ENCODE measurements at places on chromosomes 5 and 9.

GRCh38 chr5:90437663-90438062, 28.1 kb upstream of the CETN3 start:
- no peak for DNase-seq

- no peak for DNase-seq
Observed at GRCh38 chr5:38944282-38944681, 98.5 kb downstream of the OSMR start.

DNA sequence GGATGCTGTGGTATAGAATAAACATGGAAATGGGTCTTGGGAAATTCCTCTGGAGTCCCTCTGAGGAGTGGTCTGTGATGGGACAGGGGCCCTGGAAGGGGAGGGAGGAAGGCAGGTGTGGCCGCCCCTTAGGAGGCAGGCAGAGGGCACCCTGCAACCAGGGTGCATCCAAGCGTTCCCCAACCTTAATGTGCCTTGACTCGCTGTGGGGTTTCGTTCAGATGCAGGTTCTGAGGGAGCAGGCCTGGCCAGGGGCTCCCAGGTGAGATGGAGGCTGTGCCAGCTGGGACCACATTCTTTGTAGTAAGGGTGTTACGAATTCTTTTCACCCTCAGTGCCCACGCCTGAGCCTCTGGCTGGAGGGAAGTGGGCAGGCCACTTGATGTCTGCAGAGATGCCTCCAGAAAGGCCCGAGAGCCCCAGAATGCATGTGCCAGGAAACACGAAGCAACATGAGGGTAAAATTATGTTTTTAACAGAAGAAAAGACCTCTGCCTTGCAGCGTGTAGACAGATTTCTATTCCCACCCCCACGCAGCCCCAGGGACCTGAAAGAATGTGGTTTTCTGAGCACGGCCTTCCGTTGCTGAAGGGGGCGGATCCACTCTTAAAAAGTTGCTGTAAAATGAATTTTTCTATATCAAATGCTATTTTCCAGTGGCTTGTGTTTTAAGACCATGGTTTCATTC, 150.4 kb upstream of the IER5L start:
- DNase-seq: no peak

DNA sequence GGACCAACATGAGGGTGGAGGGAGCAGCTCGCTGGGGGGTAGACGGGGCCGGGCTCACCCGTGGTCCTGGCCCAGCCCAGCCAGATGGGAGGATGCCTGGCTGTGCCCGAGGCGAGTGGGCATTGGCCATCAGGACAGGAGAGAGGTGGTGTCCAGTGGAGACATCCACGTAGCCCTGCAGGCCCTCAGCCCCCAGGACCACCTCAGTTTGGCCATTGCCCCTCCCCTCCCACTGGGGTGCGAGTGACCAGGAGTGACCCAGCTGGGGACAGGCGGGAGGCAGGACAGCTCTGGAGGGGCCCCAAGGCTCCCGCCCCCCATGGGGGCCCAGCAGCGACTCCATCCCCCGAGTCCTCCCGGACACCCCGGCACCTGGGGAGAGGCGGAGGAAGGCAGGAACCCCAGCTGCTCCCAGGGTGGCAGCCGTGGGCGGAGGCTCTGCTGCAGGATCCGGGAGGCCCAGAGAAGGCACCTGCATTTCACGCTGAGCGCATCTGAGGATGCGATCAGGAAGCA, 8.3 kb downstream of the NOXA1 start:
- DNase-seq: no peak

DNA sequence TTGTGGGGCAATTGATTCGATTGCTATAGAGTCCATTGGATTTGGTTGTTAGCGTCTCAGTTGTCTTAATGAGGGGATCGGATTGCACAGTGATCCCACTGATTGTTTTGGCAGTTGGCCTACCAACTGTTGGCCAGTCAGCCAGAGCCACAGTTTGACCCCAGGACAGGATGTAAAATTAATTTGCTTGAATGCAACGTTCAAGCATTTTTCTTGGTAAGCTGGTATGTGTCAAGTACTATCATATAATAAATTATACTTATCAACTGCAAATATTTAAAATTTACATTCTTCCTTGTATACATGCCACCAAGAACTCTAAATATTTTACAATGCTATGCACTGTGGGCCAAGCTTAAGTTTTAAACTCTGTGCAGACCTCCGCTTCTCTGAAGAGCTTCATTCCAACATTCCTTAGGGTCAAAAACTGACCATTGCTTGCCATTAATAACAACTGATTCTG, 80.4 kb upstream of the OSMR start:
- no peak for DNase-seq

- DNase-seq: no peak
Observed at GRCh38 chr9:69535286-69535832, 136.8 kb downstream of the APBA1 start.

DNA sequence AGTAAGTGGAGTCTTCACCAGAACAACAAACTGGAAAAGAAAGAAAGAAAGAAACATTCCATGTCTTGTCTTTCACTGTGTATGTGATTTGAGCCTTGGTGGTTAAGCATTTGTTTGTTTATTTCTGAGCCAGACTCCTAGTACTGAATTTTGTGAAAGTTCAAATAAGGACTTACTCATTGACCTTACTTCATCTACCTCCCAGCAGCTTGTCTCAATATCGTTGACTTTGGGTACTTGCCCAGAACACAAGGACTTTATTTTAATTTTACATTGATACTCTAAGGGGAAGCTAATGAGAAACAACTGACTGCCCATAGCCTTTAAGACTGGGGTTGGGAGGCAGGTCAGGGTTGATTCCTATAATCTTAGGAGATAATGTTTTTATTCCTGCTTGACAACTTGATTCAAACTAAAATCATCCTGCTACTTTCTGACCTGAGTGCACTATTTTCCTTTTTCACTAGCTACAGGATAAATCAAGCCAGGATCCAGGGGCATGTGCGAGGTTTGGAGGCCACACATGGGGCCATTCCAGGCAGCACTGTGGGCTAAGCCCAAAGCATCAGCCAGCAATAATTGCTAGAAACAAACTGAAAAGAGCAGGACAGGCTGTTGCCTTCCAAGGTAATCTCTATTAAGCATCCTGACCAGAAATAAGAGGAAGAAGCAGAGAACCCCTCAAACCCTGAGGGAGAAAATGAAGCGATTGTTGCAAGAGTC, 138.9 kb upstream of the RUSC2 start:
- DNase-seq: no peak

GRCh38 chr5:149824846-149825245, 94.7 kb downstream of the PPARGC1B start:
- no peak for DNase-seq

DNA sequence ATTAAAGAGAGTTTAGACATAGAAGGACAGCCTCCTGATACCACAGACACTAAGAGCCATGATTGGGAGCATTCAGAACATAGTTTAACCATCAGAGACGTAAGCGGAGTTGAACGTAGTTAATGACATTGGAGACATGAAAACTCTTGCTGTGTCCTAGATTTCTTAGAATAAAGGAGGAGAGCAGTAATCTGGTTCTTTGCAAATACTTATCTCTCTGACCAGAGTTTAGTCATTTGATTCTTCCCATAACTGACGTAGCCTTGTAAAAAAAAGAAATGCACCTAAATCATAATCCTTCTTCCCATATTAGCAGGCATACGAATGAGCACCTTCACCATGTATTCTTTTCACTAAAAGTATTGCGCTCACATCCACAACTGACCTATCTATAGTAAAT, 433.3 kb upstream of the SMC2 start:
- DNase-seq: no peak

GRCh38 chr5:159440235-159440634, 109.9 kb upstream of the IL12B start:
- no peak for DNase-seq

GRCh38 chr9:136978073-136978864, 965 bp downstream of the PTGDS start:
- peak; percentile 24 for DNase-seq

GRCh38 chr5:154714266-154714986, 40.8 kb upstream of the LARP1 start:
- DNase-seq: peak; percentile 67

GRCh38 chr5:82149434-82149833, 128.7 kb downstream of the RPS23 start:
- DNase-seq: no peak

GRCh38 chr9:135607401-135608293, 31.7 kb downstream of the GLT6D1 start:
- DNase-seq: no peak

DNA sequence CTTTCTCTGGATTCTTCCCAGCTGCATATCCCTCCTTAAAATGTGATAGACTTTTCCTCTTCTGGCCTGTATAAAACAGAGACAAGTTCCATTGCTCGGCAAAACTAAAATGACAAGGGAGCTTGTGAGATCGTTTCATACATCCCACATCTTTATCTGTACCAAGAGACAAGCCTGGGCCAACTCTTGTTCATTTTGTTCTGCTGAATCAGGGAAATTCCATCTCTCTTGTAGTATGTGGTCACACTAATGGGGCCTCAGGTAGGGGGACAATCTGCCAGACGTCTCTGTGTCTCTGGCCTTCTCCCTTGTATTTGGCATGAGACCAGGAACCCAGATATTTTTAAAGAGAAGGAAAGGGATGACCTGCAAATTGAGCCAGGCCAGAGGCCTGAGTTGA, 18.6 kb upstream of the PAPPA start:
- no peak for DNase-seq

DNA sequence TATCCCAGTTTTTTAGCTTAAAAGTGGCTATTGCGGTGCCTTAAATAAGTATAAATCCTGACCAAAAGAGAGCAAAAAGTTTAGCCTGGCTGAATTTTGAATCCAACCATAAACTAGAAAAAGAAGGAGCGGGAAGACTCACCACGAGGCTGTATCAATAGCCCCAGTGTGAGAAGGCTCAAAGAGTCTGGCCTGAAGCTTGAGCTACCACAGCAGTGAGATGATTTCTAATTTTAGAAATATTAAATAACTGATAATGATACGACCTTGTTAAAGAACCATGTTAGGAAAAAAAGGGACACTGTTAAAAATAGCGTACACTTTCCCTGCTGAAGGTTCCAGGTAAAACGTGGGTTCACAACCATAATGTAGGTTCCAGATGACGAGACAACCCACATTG, 134.1 kb upstream of the ZNF462 start:
- no peak for DNase-seq

GRCh38 chr9:34490360-34490759, 31.8 kb downstream of the DNAI1 start:
- no peak for DNase-seq

DNA sequence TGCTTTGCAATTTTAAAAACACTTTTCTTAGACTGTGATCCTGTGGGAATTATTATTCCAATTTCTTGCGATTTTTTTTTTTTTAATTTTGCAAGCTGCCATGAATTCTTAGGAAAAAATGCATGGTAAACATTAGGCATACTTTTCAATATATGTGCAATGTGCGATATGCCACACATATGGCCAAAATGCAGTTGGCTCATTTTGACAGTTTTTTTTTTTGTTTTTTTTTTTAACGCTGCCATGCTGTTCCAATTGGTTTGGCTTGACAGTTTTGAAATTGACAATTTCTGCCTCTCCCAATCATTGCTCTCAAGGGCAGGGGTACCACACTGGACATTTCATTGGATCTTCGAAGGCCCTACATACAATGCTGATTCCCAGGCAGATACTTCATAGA, 36.4 kb downstream of the DAPK1 start:
- DNase-seq: no peak

DNA sequence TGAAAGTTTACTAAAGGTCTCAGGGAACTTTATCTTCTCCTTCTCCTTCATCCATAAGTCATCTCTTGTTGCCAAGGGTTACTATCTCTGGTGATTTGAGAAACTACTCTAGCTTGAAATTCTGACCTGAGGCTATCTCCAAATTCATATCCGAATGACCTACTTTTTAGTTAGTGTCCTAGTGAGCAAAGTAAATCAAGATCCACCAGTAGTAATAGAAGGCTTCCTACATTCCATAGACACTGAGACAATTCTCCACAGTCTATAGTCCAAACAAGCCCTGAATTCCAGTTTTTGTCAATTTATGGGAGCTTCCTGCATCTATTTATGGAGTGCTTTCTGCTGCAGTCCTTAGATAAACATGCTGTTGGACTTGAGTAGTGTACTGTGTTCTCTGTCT, 5.0 kb downstream of the IL7R start:
- no peak for DNase-seq
